ENCODE measurements at places on chromosomes 13 and 19. TPM values are rescaled to one million over a fixed set of nuclear protein-coding genes. Genes with fewer than 3 reads are reported as not detected.

PRR22 gene
- 2.3 TPM for total RNA-seq

SYCN gene
- not detected for total RNA-seq

DNA sequence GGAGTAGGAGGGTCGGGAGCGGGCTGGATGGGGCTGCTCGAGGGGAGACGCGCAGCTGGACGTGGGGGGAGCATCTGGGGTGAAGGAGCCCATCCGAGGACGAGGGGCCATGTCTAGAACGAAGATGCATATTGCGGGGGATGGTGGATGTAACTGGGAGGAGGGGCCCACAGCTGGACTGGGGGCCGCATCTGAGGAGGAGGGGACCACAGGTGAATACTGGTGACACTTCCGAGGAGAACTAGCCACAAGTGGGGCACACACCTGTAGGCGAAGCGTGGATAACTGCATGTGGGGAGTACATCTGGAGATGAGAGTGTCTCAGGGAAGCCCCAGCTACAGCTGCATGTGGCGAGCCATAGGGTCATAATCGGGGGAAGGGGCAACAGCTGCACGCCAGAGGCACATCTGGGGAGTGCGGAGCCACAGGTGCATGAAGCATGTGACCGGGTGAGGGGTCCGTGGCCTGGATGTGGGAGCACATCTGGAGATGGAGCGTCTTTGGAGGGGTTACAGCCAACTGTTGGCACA is 402 bp downstream of the ZSWIM9 start:
- no peak for DNase-seq

DNA sequence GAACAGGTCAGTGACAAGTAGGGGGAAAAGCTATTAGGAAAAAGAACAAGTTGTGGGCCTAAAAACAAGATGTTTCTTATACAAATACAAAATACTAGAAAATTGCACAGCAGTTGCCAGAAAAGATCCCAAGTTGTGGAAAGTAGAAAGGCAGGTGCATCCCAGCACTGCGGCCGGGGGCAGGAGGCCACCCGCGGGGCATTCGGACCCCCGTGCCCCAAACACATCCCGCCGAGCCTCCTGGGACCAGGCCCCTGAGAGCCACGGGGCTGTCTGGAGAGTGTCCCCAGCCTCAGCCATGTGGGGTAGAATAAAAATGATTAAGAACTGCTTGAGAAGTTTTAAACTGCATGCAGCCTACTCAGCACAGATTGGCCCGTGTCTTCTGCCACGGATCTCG is 11.4 kb downstream of the RASA3 start:
- DNase-seq, result no peak

GRCh38 chr13:43879755-43880181 is at the start of gene LACC1:
TSS of gene LACC1 (plus strand) at chr13:43879904. CDS start at chr13:43880986, 1,082 bp downstream.
- DNase-seq, result no peak

All from HepG2 (cell line).